ENCODE measurements at places on chromosomes 6 and 20.

DNA sequence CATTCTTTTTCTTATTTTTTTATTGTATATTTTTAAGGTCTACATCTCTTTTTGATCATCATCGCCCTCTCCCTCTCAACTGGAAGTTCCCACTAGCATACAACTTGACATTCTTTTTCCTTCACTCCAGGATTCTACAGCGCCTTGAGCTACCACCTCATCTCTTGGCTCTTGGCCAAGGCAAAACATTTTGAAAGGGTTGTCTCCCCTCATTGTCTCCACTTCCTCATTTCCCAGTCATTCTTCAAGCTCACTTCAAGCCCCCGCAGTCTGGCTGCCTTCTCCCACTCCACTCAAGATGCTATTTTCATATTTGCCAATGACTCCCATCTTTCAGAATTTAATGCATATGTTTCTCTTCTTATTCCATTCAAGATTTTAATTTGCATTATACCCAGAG is 63.0 kb downstream of the OPN5 start:
- no peak for DNase-seq

DNA sequence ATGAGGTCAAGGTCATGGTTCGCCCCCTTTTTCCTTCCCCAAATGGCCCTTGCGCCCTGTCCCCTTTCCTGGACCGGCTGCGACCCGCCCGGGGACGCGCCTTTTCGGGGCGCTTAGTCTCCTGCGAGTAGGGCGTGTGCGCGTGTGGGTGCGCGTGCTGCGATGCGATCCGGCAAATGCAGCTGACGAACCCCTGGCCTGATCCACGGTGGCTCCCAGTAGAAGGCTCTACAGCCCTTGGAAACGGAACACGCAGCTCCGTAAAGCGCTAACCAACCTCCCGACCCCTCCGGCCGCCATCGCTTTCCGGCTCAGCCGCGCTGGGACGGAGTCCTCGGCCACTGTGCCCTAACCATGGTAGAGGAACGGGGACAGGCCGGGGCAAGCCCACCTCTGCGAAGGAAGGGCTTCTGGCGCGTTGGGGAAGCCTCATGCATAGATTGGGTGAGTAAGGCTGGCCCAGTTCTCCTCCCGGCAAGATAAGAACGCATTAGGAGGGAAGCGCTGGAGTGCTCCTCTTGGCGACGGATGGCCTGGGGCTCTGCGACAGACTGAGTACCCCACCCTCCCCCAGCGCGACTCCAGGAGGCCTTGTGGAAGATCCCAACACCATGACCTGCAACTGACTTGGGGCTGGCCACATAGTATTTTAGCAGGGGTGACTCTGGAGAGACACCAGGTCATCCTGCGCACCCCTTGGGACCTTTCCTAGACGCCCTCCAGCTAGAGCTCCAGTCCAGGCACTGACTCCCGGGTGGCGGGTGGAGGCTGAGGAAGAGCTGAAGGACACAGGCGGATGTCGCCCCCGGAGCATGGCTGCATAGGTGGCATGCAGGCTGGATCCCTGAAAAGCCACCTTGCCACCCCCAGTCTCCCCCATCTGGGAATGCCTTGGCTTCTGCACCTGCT is 1.1 kb upstream of the SLC4A11 start:
- no peak for DNase-seq

- DNase-seq: no peak
Observed at GRCh38 chr6:113450061-113450465, 407.1 kb upstream of the MARCKS start.

- DNase-seq: no peak
Observed at GRCh38 chr6:15515660-15516375, 147.0 kb downstream of the DTNBP1 start.

GRCh38 chr6:144219056-144219685 is 66.0 kb upstream of the UTRN start:
- peak; percentile 70 for DNase-seq
